Upper lobe of right lung (tissue), 1 donor: ENCODE measurements at places on chromosomes 16 and 17. TPM values are rescaled to one million over a fixed set of nuclear protein-coding genes. Genes with fewer than 3 reads are reported as not detected.

DNA sequence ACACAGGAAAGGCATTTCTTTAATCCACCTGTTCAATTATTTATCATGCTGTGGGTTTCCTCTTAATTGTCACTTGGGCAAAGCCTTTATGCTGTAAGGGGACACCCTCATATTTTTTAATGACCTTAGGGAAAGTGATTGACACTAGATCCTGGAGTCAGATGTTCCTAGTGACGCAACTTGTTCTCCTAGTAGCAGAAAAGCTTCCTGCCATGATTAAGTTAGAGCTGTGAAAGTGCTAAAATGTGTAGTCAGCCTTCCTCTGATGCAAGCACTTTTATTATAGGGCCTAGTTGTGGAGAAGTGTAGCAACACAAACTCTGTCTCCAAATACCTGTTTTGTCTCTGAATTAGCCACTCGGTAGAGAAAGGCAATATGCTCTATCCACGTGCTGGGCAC, 12.3 kb downstream of the TMEM100 start:
- H3K4me1 ChIP-seq = no peaks in the 10 kb centered on the region
- no peaks in the 10 kb centered on the region for H3K36me3 ChIP-seq
- no peak overlapping the region for H3K27ac ChIP-seq
- no peaks in the 10 kb centered on the region for H3K27me3 ChIP-seq

DNA sequence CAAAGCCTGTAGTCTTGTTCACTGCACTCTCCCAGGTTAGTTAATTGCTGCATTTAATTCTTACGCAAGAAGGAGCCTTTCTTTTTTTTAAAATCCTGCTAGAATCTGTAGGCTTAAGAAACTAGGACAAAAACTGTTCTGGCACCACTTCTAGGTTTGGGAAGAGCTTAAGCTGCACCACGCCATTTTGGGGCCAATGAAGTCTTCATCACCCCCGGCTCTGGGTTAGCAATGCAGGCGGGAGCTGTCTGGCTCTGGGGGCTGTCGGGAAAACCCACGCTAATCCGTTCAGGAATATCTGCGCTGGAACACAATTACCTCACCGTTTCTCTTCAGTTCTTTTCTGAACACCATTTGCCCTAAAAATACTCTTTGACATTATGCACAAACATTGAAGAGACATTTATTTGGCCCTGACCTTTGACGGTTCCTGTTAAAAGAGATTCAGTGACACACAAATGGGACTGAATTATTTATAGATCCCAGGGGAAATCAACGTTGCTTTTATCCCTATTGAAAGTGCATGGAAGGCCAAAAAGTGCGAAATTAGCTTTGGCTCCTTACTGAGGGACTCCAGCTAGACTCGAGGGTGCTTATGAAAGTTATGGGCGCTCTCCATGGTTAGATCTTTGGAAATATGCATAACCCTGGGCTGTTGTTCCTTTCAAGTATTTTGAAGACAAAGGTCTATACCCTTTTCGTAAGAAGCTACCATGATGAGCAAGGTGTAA, 249.2 kb downstream of the HAPSTR1 start:
- H3K4me3 ChIP-seq = no peak overlapping the region
- no peaks in the 10 kb centered on the region for H3K27me3 ChIP-seq
- no peaks in the 10 kb centered on the region for H3K4me1 ChIP-seq
- no peak overlapping the region for H3K27ac ChIP-seq
- no peak for DNase-seq
- no peaks in the 10 kb centered on the region for H3K36me3 ChIP-seq

DNA sequence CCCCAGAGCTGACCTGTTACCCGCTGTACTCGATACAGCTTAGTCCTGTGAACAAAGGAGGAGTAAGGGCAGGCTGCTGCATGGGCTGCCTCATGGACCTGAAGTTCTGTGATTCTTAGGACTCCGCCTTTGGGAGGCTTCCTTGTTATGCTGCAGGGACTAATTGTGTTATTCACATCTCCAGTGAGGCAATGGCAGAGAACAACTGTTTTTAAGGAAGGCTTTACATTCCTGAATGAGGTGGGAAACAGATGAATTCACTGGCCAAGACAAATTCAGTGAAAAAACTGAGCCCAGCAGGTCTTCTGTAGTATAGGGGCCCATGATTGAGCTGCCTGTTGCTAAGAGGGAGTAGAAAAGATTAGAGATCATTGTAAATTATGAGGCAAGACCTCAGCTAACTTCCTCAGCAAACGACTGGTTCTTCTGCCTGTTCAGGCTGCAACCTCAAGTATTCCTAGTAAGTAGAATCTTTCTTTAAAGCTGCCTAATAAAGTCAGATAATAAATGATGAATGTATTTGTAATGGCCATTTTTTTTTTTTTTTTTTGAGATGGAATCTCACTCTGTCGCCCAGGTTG, 26.3 kb downstream of the ADORA2B start:
- H3K27me3 ChIP-seq = no peaks in the 10 kb centered on the region
- peaks cover 10% of the 10 kb centered on the region for H3K36me3 ChIP-seq
- no peak overlapping the region for H3K27ac ChIP-seq

GRCh38 chr16:88613911-88614817, 24.2 kb upstream of the IL17C start:
- no peak overlapping the region for H3K4me3 ChIP-seq
- H3K27me3 ChIP-seq = no peaks in the 10 kb centered on the region
- DNase-seq = no peak
- H3K27ac ChIP-seq = no peak overlapping the region

DNA sequence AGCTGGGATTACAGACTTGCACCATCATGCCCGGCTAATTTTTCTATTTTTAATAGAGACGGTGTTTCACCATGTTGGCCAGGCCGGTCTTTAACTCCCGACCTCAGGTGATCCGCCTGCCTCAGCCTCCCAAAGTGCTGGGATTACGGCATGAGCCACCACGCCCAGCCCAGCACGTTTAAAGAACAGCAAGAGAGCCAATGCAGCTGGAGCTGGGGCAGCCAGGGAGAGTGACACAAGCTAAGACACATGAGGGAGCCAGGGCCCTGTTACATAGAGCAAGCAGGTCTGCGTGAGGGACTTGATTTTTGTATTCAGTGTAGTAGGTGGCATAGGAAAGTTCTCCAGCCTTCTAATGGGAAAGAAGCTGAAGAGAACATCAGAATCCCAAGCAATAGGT, 21.7 kb upstream of the GOSR2 start:
- no peak overlapping the region for H3K4me3 ChIP-seq
- no peak overlapping the region for H3K27ac ChIP-seq
- no peaks in the 10 kb centered on the region for H3K36me3 ChIP-seq

DNA sequence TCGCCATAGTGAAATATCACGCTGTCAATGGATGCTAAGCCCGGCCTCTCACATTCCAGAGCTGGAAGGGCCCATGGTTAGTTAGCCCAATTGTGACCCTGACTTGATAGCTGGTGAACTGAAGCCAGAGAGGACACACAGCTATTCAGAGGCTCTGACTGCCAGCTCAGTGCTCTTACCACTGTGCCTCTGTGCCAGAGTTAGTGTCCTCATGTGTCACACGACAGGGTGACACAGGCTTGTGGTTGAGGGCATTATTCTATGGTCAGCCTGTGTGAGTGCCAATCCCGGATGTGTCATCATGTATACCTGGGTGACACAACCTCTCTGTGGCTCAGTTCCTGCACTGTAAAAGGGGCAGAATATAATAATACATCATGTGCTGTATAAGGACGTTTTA, 2.5 kb upstream of the MT1X start:
- H3K36me3 ChIP-seq = no peaks in the 10 kb centered on the region
- H3K4me1 ChIP-seq = peaks cover 29% of the 10 kb centered on the region
- no peak for DNase-seq
- no peak overlapping the region for H3K4me3 ChIP-seq
- H3K27ac ChIP-seq = no peak overlapping the region

The KATNB1 gene
- 16.6 TPM for total RNA-seq

The TP53I13 gene
- 51.9 TPM for total RNA-seq

The CD300LG gene
- total RNA-seq = 0.81 TPM

- H3K36me3 ChIP-seq = peaks cover 48% of the 10 kb centered on the region
- peaks cover 3% of the 10 kb centered on the region for H3K4me1 ChIP-seq
- no peak for DNase-seq
- H3K27ac ChIP-seq = no peak overlapping the region
- no peaks in the 10 kb centered on the region for H3K27me3 ChIP-seq
- no peak overlapping the region for H3K4me3 ChIP-seq
Measured at GRCh38 chr16:75230471-75231110, 11.8 kb downstream of the CTRB1 start.

DNA sequence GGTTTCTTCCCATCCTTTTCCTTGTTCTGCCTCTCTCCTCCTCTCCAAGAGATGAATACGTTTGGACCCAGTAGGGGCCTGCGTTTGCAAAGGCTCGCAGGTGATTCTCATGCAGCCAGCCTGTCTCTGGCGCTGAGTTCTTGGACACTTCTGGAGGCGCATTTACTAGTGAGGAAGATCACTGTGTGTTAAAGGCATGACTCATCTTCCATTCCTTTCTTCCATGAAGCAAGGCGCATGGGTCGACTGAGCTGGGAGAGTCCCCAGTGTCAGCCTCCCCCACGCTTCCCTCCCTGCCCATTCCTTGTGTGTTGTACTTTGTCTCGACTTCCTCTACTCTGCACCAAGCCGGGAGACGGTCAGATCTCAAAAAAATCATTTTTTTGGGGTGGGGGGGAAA, 159.9 kb upstream of the EEF2KMT start:
- no peaks in the 10 kb centered on the region for H3K27me3 ChIP-seq
- H3K4me1 ChIP-seq = no peaks in the 10 kb centered on the region
- H3K36me3 ChIP-seq = no peaks in the 10 kb centered on the region
- H3K4me3 ChIP-seq = no peak overlapping the region

GRCh38 chr16:80387318-80387921, 153.4 kb upstream of the DYNLRB2 start:
- no peak overlapping the region for H3K27ac ChIP-seq
- peaks cover 10% of the 10 kb centered on the region for H3K27me3 ChIP-seq
- H3K36me3 ChIP-seq = no peaks in the 10 kb centered on the region
- no peaks in the 10 kb centered on the region for H3K4me1 ChIP-seq
- DNase-seq = no peak

The SCARF1 gene
- total RNA-seq = 48.5 TPM

The ADCY9 gene
- 49.6 TPM for total RNA-seq

GRCh38 chr16:694187-694862, 4.1 kb upstream of the WDR24 start:
- H3K4me3 ChIP-seq = peak overlapping the region; percentile 34
- peaks cover 16% of the 10 kb centered on the region for H3K4me1 ChIP-seq

DNA sequence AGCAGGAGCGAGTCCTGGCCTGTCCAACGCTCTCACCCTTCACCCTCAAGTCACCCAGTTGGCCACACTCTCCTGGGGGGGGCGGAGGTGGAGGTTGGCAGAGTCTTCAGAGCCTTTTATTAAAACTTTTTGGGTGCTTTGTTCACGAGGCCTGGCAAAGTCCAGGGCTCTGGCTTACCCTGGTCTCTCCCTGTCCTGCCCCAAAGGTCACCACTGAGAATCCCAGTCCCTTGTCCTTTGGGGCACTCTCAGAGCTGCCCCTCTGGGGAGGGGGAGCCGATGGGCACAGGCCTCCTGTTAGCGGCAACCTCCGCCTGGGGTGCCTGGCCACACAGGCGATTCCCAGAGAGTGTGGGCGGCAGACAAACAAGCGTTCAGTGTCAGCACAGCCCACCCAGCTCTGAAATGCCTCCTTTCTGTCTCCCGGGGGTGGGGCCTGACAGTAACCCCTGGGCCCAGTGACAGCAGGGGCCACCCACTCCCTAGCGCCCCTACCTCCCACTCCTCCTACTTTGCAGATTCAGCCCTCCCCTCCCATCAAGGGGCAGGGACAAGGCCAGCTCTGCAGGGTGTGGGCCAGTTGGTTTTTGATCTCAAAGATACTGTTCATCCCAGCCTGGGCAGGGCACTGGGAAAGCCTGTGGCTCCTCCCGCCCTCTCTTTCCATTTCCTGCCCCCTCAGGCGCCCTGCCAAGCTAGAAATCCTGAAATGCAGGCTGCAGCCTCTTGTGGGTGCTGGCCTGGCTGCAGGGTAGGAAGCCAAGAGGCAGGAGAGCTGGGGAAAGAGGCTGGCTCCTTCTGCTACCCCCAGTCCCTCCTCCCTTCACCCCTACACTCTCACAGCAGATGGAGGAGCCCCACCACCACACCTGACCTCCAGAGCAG, 36.6 kb upstream of the EMP2 start:
- peak; percentile 89 for DNase-seq
- peak overlapping the region; percentile 80 for H3K27ac ChIP-seq
- no peaks in the 10 kb centered on the region for H3K27me3 ChIP-seq
- peak overlapping the region; percentile 4 for H3K4me3 ChIP-seq
- H3K4me1 ChIP-seq = peaks cover 18% of the 10 kb centered on the region
- no peaks in the 10 kb centered on the region for H3K36me3 ChIP-seq

- no peaks in the 10 kb centered on the region for H3K27me3 ChIP-seq
- H3K4me1 ChIP-seq = peaks cover 18% of the 10 kb centered on the region
- H3K27ac ChIP-seq = peak overlapping the region; percentile 14
- no peaks in the 10 kb centered on the region for H3K36me3 ChIP-seq
- peak overlapping the region; percentile 45 for H3K4me3 ChIP-seq
- no peak for DNase-seq
Measured at GRCh38 chr17:32520104-32520701, 33.4 kb downstream of the CDK5R1 start.

The CACNG4 gene
- 9.3 TPM for total RNA-seq

- H3K36me3 ChIP-seq = no peaks in the 10 kb centered on the region
- H3K4me1 ChIP-seq = no peaks in the 10 kb centered on the region
- DNase-seq = peak; percentile 23
- H3K4me3 ChIP-seq = no peak overlapping the region
Measured at GRCh38 chr17:74118504-74118903, 85.0 kb upstream of the RPL38 start.

DNA sequence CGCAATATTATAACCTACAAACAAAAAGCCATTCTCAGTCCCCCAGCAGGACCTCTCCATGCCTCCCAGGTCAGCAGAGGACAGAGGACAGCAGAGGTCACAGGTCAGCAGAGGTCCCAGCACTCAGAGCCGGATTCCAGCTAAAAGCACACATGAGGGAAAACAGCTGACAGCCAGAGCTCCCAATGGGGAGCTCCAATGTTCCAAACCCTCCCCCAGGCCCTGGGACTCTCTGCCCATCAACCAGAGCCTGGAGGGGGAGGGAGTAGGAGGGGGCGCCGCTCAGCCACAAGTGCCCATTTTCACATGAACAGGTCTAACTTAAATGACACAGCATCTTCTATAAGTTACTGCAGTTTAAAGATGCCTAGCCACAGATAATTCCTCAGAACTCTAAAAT, 77.5 kb downstream of the ANKRD11 start:
- peaks cover 12% of the 10 kb centered on the region for H3K36me3 ChIP-seq
- DNase-seq = no peak
- peaks cover 62% of the 10 kb centered on the region for H3K4me1 ChIP-seq
- no peak overlapping the region for H3K4me3 ChIP-seq
- H3K27me3 ChIP-seq = no peaks in the 10 kb centered on the region
- no peak overlapping the region for H3K27ac ChIP-seq

DNA sequence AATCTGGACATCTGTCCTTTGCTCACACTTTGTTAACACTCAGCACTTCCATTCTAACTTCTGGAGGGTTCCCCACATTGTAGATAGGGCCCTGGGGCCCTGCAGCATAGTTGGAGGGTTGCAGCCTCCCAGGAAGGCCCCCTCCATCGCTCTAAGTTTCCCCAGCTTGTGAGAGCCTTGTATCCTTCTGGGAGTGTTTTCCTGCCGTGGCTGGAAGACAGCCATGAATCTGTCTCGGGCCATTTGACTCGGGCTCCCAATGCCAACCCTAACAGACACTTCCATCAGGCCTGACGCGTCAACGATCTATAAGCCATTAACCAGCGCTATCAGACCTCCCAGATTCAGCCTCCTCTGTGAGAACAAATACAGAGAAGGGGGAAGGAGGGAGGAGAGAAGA, 263.7 kb upstream of the RPL38 start:
- H3K36me3 ChIP-seq = no peaks in the 10 kb centered on the region
- DNase-seq = no peak
- H3K4me1 ChIP-seq = no peaks in the 10 kb centered on the region
- no peak overlapping the region for H3K27ac ChIP-seq
- H3K27me3 ChIP-seq = peaks cover 5% of the 10 kb centered on the region
- H3K4me3 ChIP-seq = no peak overlapping the region

GRCh38 chr16:53071748-53072301, 17.0 kb downstream of the CHD9 start:
- DNase-seq = peak; percentile 71
- peak overlapping the region; percentile 78 for H3K27ac ChIP-seq
- H3K36me3 ChIP-seq = no peaks in the 10 kb centered on the region
- no peak overlapping the region for H3K4me3 ChIP-seq
- H3K27me3 ChIP-seq = no peaks in the 10 kb centered on the region
